ENCODE measurements at places on chromosomes 16 and 17.

GRCh38 chr17:76053246-76054111 lies 18.8 kb downstream of the SRP68 start:
- no peak for DNase-seq

DNA sequence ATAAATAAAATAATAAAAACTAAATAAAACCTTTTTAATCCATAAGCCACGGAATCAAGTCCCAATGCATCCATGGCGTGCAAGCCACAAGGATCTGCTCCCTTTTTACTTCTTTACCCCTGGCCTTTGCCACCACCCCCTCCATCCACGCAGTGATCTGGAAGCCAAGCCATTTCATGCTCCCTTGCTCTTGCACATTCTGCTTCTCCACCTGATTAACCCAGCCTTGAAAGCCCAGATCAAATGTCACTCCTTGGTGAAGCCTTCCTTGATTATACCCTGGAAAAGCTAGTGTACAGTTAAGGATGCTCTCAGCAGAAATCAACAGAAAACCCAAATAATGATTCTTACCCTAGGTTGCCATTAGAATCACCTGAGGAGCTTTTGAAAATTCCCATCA lies 9.9 kb downstream of the LRRC3C start:
- no peak for DNase-seq

- DNase-seq = no peak
Observed at GRCh38 chr17:77190576-77190975, 49.8 kb downstream of the SEC14L1 start.

GRCh38 chr17:81655378-81656117 lies 794 bp downstream of the PDE6G start:
- no peak for DNase-seq

- no peak for DNase-seq
Observed at GRCh38 chr17:10802496-10803284, 1.2 kb downstream of the TMEM238L start.

DNA sequence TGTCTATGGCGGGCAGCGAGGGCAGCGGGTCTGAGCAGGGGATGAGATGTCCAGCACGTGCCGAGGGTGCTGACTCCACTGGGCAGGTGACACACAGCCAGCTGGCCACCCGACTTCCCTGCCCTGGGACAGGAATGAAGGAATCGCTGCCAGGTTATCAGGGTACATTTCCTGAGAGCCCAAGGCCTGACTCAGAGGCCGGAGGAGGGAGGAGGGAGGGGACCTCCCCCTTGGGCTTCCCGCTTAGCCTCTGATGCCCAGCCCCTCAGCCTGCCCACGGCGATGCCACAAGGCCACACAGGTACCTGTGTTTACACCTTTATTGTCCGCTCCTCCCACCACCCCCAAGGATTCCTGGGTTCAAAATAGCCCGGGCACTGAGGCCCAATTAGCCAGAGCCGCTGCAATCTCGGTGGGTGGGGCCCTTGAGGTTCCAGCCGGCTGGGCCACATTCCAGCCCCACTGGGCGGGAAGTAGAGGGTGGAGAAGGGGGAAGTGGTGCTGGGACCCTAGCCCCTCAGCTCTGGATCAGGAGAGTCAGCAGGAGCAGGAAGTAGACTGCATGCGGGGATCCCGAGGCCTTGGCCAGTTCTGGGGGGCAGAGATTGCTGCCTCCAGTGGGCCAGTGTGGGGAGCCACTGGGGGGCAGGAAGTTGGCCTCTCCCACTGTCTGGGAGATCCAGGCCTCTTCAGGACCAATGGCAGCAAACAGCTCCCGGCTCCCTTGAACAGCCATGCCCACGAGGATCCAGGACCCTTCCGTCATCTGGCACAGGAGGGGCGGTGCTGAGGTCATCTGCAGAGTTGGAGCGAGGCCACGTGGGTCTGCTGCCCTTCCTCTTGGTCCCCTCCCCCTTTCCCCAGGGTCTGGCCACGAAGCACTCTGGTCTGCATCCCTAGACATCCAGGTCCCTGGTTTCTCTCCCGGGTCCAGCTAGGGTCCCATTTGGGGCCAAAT lies 3.4 kb upstream of the PRSS8 start:
- no peak for DNase-seq

GRCh38 chr16:77057161-77057774 lies 133.7 kb upstream of the MON1B start:
- DNase-seq = no peak

DNA sequence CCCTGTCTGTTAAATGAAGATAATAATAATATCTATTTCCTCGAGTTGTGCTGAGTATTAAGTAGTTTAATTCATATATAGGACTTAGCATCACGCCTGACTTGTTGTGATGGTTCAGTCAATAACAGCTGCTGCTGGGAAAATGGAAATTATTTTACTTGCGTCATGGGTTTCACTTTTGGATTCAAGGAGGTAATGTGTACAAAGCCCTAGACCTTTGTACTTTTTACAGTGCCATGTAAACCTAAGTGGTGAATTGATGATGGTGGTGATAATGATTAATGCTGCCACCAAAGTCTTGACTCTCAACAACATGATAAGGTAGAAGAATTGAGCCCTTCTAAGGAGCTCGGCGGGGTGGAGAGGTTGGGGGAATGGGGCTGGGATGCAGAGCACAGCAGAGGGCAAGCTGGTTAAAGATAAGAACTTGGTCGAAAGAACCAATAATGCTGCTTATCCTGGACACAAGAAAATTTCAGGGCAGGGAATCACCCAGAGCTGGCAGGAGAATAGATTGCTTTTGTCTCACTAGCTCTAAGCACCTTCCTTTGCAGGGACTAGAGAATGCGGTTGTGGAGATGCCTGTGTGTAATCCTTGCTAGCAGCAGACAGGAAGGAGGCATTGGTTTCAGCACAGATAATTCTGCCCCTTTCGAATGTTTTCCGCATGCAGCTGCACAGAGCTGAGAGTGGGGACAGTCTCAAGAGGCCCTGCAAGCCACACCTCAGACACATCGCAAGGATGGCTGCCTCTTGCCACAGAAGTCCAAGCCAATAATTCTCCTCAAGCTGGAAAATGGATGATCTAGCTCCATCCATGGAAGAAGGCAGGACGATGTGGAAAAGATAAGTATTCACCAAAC lies 187.1 kb downstream of the TMEM114 start:
- no peak for DNase-seq

GRCh38 chr16:22681554-22682291 lies 132.2 kb upstream of the HS3ST2 start:
- no peak for DNase-seq

- DNase-seq = no peak
Observed at GRCh38 chr16:81546781-81547180, 102.2 kb downstream of the CMIP start.

- DNase-seq = no peak
Observed at GRCh38 chr17:55334285-55334684, 69.5 kb downstream of the HLF start.

DNA sequence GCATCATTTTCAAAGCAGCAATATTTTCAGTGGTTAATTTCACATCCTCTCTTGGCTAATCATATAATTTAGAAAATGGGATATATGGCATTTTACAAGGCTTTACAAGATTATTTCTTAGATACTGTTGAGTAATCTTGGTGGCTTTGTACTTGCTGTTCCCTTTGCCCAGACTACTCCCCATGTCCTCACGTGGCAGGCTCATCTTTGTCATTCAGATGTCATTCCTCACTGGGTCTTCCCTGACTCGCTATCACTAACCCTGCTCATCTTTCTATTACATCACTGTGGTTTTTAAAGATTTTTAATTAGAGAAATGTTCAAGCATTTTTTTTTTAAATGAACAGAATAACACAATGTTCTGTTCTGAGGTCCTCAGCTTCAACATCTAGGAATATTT lies 240.0 kb upstream of the IRX5 start:
- no peak for DNase-seq

DNA sequence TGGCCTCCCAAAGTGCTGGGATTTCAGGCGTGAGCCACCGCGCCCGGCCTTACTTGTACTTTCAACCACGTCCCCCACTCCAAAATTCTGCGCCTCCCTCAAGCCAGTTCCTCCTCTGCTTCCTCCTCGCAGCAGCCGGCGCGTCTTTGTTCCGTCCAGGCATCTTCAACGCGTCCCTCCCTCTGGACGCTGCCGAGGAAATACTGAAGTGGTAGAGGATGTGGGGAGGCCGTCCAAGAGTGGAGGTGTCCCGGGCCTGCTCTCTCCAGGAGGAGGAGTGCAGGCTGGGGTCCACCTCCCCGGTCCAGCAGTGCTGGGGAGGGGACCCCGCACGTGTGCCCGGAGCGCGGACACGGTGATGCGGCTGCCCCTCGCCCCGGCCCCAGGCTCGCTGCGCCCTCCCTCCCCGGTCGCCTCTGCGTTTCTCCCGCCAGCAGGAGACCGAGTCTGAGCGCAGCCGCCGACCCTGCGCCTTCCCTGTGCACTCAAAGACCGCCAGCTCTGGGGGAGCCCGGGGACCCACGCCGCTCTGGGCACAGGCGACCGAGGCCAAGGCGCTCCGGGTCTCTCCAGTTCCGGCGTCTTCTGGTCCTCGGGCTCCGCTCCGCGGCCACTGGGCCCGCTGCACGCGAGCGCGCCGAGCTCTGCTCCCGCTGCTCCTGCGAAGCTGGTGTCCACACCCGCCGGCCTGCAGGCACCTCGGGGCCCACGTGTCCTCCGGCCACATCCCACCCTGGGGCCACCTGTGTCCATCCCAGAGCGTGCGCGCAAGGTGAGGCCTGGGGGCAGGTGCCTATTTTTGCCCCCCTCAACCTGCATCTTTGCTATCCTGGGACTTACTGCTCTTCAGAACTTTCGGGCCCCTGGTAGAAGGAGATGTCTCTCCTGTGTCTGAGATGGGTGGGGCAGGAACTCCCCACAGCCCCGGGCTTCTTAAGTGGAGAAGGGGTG lies 31.7 kb downstream of the OSBPL7 start:
- DNase-seq = no peak

DNA sequence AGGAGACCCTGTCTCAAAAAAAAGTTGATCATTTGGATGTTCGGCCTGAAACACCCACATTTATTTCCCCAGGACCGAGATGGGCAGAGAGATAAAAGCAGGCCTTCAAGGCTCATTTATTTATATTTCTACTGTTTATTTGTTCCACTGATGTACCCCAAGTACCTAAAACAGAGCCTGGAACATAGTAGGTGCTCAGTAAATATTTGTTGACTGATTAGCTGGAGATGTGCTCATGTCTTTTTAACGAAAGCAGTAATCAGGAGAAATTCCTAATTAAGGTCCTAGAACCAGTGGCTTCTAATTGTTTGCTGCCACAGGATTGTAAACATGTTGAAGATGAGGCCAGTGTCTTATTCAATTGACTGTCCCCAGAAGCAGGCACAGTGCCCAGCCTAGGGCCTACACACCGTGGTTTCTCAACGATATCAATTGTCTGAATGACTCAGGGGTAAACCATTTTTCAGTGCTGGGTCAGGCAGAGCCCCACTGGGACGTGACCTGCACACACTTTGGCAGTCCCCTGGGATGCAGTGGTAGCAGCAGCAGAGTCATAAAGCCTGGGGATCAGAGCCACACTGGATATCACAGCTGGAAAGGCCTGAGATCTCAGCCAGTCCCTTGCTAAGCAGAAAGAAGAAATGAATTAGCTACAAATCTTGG lies 34.8 kb downstream of the SOST start:
- DNase-seq = no peak

GRCh38 chr16:88597856-88598491 lies 27.8 kb downstream of the ZC3H18 start:
- no peak for DNase-seq

- no peak for DNase-seq
Observed at GRCh38 chr17:72270273-72270924, 149.6 kb downstream of the SOX9 start.

GRCh38 chr16:81716478-81717225 lies 62.4 kb upstream of the PLCG2 start:
- no peak for DNase-seq

DNA sequence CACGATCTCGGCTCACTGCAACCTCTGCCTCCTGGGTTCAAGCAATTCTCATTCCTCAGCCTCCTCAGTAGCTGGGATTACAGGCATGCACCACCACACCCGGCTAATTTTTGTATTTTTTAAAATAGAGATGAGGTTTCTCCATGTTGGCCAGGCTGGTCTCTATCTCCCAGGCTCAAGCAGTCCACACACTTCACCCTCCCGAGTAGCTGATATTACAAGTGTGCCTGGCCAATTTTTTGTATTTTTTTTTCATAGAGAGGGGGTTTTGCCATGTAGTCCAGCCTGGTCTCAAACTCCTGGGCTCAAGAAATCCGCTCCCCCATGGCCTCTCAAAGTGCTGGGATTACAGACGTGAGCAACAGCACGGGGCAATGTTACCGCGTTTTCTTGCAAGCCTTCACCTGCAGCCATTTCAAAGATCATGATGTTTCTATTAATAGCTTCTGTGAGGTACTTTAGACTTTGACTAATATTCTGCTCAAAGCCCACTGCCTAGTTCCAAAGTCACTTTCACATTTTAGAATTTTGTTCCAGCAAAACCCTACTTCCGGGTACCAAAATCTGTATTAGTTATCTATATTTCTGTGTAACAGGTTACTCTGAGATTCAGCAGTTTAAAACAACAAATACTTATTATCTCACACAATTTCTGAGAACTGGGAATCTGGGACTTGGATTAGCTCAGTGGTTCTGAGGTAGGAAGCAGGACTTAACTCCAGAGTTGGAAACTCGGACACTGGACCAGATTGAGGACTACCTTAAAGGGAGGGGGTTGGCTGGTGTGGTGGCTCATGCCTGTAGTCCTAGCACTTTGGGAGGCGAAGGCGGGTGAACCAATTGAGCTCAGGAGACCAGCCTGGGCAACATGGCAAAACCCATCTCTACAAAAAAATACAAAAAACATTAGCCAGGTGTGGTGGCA lies 12.0 kb upstream of the MED13 start:
- no peak for DNase-seq

- DNase-seq = peak; percentile 93
Observed at GRCh38 chr17:75978938-75979704, at the start of the genes ACOX1 and TEN1. TSS of gene ACOX1 (minus strand) at chr17:75979166. CDS start at chr17:75979073, 93 bp downstream. TSS of gene TEN1 (plus strand) at chr17:75979240. CDS start at chr17:75986193, 6,953 bp downstream.

DNA sequence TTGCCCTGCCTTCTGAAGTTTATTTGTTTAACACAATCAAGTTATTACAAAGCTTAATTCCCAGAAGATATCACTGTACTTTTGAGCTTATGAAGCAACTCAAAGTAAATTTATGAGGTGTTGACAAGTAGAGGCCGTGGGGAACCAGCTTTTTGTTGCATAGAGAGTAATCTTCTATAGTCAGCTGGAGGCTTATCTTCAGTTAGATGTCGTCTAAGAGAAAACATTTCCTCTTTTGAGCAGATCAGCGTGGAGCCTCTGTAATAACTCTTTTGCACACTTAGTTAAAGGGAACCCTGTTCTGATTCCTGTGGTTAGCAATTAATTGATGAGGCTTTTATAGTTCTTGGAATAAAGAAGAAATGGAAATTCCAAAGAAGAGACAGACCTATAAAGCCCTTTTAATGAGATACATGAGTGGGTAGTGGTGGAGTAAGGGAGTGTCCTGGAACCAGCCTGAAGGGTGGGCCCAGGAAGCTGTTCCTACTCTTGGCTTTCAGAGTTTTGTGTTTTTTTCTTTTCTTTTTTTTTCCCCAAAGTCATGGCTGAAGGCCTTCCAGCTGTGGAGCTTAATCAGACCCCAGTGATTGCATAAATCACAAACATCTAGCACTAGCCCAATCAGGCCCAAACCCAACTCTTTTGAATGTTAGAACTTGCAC lies 28.9 kb upstream of the MAP3K14 start:
- DNase-seq = no peak

DNA sequence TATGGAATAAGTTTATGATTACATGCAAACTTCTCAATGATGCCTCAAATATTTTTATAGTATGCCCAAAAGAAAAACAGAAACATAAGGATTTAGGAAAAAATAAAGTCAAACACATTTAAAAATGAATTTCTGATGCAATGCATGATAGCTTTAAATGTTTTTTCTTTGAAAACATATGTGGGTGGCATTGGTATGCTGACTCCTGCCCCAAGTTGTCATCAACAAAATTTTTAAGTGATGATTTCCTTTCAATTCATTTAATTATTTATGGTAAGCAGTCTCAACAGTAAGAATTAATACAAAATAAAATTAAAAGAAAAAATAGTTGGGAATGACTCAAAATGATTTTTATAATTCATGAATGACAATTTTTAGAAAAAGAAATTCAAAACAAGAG lies 104.9 kb downstream of the CEP112 start:
- DNase-seq = no peak
